ENCODE measurements at places on chromosomes 4 and X.
A peak's percentile ranks its signal among the peaks of the same experiment; 100 is the strongest.

- no peak for DNase-seq
These were observed 193.1 kb upstream of the PITX2 start for GRCh38 chr4:110815950-110816349.

DNA sequence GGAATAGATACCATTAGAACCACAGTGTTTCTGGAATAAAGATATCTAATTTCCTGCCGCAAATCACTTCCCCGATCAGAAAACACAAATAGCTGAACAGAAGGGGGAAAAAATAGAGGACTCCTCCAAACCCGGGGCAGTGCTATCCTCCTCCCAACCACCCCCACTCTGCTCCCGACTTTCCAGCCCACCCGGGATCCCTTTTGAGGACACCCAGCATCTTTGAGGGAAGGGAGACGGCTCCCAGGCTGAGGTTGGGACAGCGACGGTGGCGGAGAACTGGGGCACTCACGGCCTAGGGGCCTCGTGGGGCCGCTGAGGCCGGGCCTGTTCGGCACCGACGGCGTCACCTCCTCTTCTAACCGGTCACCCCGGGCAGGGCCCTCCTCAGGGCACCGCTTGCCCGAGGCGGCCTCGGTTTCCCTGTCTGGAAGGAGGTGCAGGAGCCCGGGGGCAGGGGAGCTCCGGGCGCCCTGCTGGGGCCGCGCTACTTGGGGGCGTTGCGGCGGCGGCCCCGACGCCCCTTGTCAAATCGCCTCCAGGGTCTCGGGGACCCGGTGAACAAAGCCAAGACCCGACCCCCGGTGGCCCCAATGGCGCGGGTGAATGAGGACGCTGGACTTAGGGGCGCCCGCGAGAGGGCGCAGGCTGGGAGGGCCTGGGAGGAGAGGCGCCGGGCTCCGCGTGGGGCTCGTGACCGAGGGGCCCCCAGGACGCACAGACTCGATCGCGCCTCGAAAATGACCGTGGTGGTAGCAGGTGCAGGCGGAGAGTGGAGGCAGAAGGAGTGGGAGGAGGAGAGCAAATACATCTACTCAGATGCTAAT, 6.9 kb upstream of the ARX start:
- DNase-seq: no peak

DNA sequence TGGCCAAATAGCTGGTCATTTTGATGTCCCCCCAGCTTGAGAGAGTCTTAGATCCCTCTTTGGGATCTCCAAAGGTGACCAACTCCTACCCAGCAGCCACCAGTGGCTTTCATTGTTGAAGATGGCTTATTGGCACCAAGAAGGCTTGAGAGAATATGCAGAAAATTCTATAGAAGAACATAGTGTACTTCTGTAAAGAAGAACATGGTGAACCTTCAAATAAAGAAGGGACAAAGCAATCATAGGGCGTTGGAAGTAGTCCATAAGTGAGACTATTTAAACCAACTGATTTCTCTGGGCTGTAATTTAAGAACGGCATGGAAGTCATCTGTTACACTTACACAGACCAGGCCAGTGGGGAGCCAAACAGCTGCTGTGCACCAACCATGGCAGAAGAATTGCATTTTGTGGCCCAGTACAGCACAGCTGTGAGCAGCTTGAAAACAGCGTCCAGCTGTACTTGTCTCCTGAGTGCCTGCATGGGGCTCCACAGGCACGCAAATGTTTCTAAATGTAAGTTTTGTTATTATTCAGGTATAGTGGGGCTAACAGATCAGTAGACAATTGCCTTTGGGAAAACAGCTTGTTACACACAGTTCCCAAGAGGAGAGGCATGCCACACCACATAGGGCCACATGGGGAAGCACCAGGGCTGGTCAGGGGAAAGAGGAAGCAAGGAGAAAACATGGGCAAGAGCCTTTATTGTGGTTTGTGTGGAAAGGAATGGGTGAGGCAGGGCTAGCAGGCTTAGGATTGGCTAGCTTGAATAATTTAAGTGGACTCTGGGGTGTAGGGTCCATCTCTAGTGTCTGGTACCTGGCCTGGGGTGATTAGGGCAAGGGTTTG, 125.0 kb downstream of the ARHGAP6 start:
- no peak for DNase-seq

DNA sequence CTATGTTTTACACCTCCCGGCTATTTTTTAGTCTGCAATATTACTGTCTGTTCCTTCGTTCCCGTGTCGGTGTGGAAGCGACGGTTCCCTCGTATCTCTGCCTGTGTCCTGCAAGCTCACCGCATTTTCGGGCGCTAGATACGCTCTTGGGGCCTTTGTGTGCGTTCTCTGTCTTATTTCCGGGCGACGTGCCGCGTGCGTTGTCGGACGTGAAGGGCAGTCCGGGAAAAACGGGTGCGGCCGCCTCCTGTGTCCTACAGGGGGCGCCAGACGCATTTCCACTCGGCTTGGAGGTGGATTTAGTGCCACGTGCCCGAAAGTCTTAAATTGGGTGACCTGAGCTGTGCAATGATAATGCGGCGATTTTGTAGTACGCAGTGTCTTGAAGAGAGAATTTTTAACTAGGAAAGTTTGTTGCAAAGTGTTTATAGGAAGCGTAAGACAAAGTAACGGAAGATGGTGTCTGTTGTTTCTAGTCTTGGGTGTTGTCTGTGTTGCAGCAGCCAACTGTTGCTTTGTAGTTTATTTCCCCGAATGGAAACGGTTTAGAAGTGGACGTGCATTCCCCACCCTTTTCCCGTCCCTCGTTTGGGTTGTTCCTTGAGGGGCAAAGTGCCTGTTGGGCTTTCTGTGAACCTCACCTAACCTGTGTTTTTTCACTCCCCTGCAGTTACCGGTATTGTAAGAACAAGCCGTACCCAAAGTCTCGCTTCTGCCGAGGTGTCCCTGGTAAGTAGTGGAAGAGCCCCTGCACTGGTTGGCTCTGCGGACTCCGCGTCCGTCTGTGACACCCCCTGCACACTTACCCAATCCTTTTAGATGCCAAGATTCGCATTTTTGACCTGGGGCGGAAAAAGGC, 720 bp downstream of the RPL10 start:
- no peak for DNase-seq

DNA sequence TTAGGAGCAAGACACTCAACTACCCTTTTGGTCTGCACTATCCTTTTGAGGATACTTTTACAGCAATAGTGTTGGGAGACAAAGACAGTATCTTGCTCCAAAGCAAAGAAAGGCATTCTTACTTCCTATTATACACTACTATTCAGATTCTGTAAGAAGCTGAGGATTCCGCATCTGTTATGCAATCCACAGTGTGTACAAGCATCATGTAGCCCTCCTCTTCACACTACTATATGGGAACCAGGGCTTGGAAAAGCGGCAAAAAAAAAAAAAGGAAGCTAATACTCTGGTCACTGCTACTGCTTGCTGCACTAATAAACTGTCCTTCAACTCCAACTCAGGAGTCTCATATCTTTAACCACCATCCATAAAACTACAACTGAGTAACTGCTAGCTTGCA, 59.1 kb downstream of the FBXW7 start:
- no peak for DNase-seq

GRCh38 chr4:168759959-168760527, 250.0 kb downstream of the CBR4 start:
- no peak for DNase-seq

DNA sequence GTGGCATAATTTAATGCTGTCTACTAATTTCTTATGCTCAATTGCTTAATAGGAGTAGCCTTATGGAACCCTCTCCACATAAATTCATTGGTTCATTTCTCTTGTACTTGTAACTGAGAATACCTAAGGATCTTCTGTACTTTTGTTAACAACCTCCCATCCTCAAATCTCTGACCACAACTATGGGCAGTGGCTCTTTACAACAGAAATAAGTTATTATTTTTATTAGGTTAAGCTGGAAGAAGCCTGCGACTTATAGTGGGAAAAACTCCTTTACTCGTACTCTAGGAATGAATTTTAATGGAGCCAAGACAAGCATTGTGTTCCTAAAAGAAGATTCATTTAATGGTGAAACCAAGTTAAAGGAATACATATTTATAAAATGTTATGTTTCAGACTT, 337.1 kb upstream of the CTSO start:
- no peak for DNase-seq

GRCh38 chr4:71487344-71487920, 148.6 kb downstream of the SLC4A4 start:
- no peak for DNase-seq

- DNase-seq: no peak
These were observed 16.1 kb downstream of the AFP start for GRCh38 chr4:73451981-73452747.

DNA sequence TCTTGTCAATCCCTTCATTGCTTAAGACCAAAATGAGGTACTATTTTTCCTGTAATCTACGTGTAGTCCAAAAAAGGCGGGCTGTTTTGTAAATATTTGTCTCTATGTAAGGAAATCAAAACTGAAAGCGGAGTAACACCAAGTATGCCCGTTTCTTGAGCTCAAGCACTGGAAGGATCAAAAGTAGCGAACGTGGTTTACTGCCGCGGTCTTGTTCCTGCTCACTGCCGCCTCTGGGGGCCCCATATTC, 71.5 kb downstream of the AFF1 start:
- DNase-seq: peak; percentile 6

GRCh38 chrX:94057385-94057784, 383.4 kb downstream of the FAM133A start:
- DNase-seq: no peak

DNA sequence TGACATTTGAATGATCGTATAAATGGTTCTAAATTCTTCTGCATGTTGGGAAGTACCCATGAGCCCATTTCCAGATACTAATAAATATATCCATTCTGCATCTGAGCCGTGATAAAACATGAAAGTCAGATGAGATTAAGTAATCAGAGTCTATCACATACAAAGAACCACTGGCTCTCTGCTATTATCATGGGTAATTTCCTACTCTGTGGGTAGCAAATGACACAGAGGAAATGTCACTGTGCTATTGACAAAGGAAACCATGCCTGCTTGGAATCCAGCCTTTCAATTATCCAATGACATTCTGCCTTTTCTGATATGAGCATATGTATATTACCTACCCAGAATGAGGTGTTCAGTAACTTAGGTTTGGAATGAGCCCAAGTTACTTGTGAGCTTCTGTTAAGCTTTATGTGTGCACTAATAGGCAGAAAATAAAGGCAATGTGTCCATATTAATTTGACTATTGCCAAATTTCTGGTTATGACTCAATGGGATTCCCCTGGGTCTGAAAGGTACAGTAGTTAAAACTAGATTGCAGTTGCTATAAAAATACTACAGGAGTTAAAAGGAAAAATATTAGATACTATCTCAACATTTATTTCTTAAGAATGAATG, 238.7 kb upstream of the KCNIP4 start:
- no peak for DNase-seq

- DNase-seq: no peak
These were observed at the start of gene NDP for GRCh38 chrX:43973249-43974099. Gene NDP (minus strand): TSS chrX:43973390. CDS start chrX:43958645, 14,745 bp downstream.

DNA sequence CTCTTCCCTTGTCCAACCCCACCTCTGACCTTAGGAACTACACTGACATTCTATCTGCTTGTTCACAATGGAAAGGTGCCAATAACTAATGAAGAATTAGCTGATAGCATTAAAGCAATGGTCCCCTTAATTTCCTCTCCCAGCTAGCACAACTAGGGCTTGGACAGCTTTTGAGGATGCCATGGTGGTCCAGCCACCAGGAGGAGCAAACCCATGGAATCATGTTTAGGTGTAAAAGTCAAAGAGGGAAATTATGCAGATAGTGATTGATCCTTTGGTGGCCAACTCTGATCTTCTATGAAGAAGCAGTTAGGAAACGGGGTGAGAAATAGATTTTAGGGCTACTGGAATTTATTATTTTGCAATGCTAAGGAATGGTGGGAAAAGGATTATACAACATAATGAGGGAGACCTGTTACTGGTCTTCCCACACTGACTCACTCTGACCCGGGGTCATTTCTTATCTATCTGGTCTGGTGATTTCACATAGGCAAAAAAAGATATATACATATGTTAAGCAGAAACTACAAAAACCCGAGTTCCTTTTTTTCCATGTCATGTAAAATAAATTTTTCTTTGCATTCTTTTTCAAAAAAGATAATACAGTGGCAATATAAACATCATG, 45.8 kb upstream of the FBXW7 start:
- no peak for DNase-seq

DNA sequence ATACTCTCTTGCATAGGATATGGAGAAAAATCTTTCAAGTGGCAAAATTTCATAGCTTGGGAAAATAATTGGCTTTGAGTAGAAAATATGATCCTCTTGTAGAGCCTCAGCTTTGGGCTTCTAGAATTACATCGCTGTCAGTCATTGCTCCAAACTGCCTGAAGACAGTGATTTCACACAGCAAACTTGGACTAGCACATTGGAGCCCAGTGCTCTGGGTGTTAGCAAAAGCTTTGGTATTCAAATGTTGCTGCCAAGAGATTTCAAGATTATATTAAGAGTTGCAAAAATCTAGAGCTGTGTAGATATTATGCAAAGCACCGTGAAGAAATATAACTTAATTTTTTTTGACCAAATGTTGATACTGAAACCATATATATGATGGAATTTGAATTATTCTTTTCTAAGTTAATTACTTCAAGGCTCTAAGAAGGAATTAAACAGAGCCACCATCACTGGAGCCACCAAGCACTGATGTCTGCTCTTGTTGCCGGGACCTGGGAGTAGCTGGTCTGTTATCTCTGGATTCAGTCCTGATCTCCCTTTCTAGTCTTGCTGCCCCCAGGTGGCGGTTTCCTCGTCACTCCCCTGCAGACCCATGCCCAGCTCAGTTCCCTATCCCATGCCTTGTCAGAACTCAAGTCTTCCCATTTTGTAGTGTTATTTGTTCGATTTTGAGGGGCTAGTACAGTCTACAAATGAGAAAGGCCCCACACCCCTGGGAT, 260.7 kb upstream of the SFRP2 start:
- DNase-seq: no peak

DNA sequence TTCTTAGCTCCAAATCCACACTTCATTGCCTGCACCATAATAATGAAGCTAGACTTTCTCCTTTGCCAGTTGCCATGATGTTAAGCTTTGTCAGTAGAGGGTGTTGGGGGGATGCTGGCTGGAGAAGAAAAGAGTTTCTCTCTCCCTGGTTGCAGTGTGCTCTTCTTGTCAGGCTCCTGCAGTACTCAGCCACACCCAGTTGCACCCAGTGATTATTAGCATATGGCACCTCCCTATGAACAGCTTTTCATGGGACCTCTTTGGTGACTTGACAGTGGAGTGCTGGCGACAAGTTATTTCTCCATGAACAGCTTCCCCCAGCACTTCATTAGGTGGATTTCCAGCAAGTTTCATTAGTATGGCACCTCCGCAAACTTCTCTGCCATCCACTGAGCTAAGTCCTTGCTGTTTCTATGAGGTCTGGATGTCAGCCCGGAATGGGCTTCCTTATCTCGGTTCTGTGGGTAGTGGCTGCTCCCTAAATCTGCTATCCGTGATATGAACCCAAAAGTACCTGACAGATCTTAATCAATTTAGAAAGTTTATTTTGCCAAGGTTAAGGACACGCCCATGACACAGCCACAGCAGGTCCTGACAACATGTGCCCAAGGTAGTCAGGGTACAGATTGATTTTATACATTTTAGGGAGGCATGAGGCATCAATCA, 18.8 kb upstream of the OTUD4 start:
- DNase-seq: no peak

All from H54 (cell line).